NCI-H1092 (cell line): ENCODE measurements at places on chromosomes 5 and 9.

DNA sequence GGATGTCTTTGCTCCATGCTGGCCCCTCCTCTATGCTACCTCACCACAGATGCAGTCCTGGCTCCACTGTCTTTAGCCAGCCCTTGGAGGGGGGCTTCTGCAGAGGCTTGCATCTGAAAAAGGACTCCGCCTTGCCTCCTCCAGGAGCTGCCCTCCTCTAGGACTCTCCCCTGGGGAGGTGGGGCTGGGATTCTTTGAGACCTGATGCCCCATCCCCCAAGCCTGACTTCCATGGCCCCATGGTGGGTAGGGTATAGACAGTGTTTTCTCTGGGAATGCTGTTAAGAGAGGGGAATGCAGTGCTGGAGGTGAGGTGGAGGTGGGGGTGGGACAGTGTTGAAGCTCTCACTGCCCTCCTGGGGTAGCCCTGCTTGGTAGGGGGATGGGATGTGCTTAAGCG lies 14.3 kb downstream of the JADE2 start:
- no peak for DNase-seq

- DNase-seq, result no peak
These were observed 49.8 kb downstream of the SYK start for GRCh38 chr9:90851444-90851843.

- DNase-seq, result no peak
These were observed 76.6 kb downstream of the SNX18 start for GRCh38 chr5:54594181-54594580.

- DNase-seq, result no peak
These were observed 247.7 kb upstream of the ANKRD55 start for GRCh38 chr5:56480705-56481427.

DNA sequence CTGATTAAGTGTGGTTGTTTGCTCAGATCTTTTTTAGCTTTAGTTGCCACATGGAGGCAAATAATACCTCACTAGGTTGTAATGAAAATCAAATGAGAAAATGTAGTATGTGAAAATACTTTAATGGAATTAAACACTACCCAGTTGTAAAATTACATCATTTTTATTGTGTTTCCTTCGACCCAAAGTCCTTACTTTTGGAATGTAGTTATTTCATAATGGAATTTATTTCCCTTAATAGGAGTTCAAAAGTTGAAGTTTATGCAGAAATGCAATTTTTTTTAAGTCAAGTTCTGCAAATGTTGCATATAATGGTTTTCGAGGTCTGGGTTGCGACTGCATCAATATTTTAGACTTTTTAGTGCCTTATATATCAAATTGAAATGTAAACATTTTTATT lies 31.0 kb downstream of the TNPO1 start:
- no peak for DNase-seq

- no peak for DNase-seq
These were observed 16.2 kb downstream of the OR2V2 start for GRCh38 chr5:181163487-181164075.

DNA sequence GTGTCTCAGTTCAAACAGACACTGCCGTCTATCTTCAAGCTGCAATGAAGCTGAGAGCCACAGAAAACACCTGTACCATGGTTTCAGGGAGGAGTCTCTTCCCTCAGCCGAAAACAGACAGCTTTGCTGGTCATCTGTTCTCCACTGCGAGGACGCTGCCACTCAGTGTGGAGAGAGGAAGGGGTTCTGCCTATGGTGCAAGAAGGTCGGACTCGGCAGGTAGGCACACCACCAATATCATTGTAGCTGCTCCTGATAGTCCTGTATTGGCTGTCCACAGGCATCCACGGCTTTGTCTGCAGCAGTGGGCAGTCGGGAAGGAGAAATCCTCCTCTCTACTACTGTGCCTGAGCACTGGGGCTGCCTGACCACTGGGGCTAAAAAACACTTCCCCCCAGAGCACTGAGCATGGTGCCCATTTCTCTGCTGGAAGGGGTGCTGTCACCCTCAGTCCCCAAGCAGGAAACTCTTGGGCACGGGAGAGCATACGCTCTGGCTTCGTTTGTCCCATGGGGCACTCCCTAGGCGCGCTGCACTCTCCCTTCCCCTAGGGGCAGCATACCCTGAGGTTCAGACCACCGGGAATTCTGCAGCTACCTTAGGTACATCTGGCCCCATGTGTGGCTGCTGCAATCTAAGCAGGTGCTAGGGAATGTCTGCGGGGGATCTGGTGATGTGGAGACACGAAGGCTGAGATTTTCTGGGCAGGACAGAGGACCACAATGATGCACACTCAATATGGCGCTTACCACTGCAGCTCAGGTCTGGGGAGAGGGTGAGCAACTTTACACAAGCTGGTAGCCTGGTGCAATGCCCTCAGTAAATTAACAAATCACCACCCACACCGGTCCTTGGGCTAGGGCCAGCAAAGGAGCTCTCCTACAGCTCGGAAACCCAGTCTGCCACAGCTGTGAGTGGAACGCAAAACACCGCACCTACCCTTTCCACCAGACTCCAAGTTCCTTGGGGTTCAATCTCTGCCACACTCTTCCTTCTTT lies 880.9 kb upstream of the SEMA6A start:
- no peak for DNase-seq

DNA sequence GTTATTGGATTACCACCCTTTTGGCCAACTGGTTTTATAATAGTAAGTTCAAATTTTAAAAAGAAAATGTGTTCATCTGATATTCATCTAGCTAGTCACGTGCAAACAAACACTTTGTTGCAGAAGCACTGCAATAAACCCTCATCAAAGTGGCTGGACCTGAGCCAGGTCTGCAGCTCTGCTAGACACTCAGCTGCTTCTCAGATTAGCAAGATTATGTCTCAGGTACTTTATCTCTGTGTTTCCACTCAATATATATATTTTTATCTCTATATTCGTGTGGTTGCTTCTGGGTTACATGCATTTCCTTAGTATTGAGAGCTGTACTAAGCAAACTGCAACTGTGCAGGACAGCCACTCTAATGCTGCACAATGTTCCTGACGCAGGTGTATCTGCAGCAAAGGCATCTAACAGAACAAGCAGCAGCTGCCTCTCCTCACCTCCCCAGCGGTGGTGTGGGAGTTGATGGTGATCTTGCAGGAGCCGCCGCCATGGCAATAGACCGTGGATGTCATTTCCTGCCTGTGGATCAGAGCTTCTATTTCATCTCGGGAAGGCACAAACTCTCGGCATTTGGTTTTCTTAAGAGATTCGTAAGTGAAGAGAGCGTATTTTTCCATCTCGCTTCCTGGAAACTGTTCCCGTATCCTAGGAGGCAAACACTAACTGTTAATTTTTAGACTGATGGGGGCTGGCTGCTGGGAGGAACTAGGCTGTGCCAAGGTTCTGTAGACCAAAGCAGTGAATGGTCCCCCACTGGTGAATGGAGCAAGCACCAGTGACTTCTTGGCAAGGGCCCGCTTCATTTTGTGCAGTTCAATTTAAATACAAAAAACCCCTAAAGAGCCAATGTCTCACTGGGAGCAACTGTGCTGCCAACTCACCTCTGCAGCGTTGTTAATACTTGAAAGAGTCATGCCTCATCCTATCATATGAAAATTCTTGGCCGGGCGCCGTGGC lies 56.7 kb upstream of the RETREG1 start:
- DNase-seq, result peak; percentile 41

- DNase-seq, result no peak
These were observed 166.0 kb downstream of the ROR2 start for GRCh38 chr9:91783876-91784672.

DNA sequence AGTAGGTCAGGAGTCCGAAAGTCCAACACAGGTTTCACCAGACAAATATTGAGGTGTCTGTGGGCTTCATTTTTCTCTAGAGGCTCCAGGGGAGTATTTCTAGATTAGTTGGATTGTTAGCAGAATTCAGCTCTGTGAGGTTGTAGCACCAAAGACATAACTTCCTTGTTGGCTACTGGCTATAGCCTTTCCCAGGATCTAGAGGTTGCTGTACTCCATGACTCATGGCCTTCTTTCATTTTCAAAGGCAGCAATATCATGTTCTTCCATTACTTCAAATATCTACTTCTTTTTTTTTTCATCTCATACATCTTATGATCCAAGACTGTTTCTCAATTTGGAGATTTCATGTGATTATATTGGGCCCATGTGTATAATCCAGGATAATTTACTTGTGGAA lies 404.0 kb upstream of the FAM174A start:
- no peak for DNase-seq

DNA sequence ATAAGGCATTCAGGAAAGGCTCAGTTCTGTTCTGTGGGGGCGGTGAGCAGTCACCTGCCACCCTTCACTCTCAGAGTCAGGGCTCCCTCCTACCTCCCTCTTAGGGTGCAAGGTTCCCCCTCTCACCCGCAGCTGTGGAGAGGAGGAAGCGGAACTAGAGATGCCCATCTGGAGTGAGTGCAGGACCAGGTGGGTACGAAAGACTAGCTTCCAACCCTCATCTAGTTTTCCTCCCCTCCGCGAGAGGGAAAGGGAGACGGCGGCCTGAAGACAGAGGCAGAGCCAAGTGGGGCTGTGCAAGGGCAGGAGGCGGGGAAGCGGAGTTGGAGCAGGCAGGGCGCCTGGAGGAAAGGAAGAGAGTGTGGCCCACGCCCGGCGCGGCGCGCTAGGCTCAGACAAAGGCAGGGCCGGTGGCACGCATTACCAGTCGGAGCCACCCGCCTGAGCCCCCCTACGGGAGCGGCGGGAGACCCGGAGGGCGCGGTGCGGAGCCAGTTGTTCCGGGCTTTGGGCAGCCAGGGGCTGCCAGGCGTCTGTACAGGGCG lies 7.3 kb downstream of the PRR7 start:
- DNase-seq, result no peak

DNA sequence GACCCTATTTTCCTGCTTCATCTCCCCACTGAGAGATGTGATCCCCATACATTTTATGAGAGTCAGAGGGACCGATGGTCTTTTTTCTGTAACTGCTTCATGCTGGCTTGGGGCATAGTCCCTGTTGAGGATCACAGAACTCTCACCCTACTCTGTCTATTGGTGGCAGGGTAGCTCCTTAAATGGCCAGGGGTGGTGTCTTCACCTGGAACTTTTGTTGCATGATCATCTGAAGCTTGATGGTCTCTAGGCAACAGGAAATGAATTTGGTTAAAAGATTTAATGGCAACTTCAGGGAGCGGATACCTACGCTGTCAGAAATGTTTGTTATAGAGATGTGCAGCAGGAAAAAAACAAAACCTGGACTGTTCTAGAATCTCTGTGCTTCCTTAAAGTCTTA lies 87.0 kb upstream of the GLIS3 start:
- no peak for DNase-seq

DNA sequence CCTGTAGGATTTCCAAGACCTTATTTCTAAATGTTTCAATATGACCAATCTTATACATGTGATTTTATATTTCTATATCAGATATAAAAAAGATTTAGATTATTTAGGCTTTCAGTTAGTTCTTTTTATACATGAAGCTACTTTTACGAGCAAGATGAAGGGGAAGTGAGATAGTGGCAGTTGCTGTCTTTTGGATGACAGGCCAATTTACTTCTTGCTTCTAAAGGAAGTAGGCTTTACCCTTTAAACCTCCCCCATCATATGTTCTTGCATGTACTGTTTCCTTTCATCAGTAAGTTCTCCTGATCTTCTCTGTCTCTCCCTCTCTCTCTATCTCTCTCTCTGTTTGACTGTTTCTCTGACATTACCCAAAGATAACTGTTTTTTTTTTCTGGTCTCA lies 4.0 kb upstream of the TYRP1 start:
- DNase-seq, result no peak

GRCh38 chr5:61281686-61282085 lies 50.4 kb upstream of the ZSWIM6 start:
- DNase-seq, result no peak

- no peak for DNase-seq
These were observed 62.6 kb downstream of the PUM3 start for GRCh38 chr9:2781336-2781735.

- DNase-seq, result no peak
These were observed 31.1 kb upstream of the DUSP1 start for GRCh38 chr5:172802112-172802511.

DNA sequence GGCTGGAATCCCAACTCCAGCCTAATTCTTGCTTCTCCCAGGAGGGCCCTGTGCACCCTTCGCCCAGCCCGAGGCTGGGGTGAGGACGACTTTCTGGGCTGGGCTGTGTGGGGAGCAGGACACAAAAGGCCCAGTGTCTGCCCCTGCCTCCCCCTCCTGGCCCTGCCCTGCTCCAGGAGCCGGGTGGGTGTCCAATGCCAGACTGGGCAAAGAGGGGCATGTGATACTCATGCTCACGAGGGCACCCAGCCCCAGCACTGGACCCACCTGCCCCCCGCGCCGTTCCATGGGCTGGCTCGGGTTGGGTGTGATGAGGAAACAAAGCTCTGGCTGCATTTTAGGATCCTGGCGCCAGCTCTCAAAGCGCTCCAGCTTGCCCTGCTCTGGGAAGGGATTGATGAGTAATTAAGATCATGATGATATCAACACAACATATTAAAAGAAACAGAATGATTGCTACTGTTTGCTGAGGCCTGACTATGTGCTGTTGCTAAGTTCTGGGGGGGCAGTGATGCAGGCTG lies 30.7 kb downstream of the LHX2 start:
- no peak for DNase-seq

DNA sequence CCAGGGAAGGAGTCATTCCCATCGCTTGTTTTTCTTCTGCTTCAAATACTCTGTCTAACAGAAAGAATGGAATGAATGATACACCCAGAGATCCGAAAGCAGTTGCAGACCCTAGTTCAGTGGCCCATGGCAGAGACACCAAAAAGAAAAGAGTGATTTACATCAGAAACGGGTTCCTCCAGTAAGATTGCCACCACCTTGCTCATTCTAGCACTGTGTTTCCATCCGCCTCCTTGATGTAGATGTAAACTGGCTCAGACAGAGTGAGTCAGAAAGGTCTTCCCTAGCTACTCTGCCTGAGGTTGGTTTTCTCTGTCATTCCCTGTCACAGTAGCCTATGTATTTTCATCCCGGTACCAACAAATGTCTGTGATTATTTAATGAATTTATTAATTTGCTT lies 15.9 kb upstream of the CLINT1 start:
- no peak for DNase-seq

DNA sequence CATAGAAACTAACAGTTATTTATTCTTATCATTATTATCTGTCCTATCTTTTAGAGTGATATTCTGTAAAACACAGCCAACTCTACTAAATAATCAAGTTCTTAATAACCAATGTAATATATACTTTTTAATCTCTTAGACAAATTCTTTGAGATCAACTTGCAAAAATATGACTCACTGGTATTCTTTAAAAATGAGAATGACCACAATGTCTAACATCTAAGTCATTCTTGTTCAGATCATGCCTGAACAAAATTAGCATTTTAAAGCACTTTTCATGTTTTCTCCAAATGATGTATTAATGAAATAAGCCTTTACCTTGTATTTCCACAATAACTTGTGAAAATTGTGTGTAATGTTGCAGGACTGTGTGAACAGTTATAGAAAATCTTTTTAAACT lies 356.9 kb upstream of the RGMB start:
- no peak for DNase-seq

DNA sequence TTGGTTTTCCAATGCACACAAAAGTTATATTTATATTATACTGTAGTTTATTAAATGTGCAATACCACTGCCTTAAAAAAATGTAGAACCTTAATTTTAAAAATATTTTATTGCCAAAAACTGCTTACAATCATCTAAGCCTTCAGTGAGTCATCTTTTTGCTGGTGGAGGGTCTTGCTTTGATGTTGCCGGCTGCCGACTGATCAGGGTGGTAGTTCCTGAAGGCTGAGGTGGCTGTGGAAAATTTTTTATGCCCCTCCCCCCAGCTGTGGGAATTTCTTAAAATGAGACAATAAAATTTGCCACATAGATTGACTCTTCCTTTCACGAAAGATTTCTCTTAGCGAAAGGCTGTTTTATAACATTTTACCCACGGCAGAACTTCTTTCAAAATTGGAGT lies 75.9 kb upstream of the SLC25A51 start:
- no peak for DNase-seq
